ENCODE measurements at places on chromosomes 1 and 21.

- no peak for DNase-seq
These were observed 113.9 kb upstream of the USP24 start for GRCh38 chr1:55329091-55329490.

- no peak for DNase-seq
These were observed 57.5 kb downstream of the KIAA0319L start for GRCh38 chr1:35499652-35500176.

GRCh38 chr1:157132111-157132510 is 6.1 kb downstream of the ETV3 start:
- no peak for DNase-seq

GRCh38 chr21:18477043-18477442 is 73.5 kb upstream of the TMPRSS15 start:
- no peak for DNase-seq

- no peak for DNase-seq
These were observed 365.2 kb downstream of the DSCAM start for GRCh38 chr21:40481764-40482163.

- no peak for DNase-seq
These were observed 5.8 kb downstream of the ANXA9 start for GRCh38 chr1:150987924-150988323.

- DNase-seq = peak; percentile 91
These were observed 22.7 kb upstream of the IFNGR2 start for GRCh38 chr21:33380483-33380998.

DNA sequence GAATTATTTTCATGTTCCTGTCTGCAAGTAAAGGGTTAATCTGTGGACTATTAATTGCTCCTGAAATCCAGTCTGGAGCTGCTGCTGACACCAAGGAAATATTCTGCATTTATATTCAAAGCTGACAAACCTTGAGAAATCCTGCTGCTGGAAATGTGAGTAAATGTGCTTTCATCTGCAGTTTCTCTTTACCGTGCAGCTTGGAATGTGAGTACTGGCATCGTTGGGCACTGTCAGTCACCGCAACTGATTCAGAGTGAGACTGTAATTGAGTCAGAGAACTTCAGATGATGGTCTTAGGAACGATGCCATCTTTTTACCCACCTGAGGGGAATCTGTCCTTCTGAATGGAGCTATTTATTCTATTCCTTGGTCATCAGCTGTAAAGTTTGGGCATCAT is 420.6 kb downstream of the SIPA1L2 start:
- no peak for DNase-seq

- DNase-seq = peak; percentile 35
These were observed 441 bp downstream of the FUBP1 start for GRCh38 chr1:77978293-77978968.

GRCh38 chr1:163211667-163212066 is 9.0 kb upstream of the RGS5 start:
- DNase-seq = no peak

DNA sequence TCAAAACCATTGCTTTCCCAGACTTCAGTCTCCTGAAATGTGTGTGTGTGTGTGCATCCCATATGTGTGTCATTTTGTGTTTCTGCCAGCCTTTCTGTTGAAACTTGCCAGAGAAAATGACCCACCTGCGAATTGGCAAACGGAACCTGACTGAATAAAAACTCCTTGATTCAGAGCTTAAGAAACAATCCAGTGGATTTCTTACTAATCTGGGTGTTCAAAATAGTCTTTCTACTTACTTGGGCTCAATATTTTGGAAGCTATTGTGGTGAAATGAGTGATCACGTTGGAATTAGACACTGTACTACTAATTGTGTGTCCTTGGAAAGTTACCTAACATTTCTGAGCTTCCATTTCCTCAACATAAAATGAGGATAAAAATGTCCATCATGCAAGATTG is 138.9 kb upstream of the ERG start:
- no peak for DNase-seq

- DNase-seq = no peak
These were observed 1.2 kb downstream of the BCL9 start for GRCh38 chr1:147542569-147542897.

DNA sequence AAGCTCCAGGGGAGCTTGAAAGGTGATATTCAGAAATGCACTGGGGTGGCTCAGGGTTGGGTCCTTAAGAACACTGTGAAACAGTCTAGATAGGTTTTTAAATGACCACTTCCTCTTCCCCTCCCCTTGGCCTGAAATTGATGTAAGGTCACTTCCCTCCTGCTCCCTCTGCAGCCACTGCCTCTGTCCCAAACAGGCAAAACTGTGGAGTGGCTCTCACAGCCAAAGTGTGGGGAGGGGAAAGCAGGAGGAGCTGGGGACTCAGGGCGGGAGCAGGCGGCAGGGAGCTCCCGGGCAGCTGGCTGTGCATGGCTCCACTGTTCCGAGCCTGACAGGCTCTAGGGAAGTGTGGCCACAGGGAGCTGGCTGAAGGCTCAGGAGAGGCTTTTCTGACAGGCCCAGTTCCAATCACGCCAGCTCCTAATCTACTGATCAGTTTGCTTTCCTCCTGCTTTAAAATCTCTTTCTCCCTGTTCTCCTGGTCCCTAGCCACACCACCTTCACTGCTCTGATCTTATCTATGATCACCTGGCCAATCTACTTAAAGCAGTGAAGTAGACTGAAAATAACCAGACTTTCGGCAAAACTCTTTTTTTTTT is 5.1 kb upstream of the CSRP1 start:
- no peak for DNase-seq

DNA sequence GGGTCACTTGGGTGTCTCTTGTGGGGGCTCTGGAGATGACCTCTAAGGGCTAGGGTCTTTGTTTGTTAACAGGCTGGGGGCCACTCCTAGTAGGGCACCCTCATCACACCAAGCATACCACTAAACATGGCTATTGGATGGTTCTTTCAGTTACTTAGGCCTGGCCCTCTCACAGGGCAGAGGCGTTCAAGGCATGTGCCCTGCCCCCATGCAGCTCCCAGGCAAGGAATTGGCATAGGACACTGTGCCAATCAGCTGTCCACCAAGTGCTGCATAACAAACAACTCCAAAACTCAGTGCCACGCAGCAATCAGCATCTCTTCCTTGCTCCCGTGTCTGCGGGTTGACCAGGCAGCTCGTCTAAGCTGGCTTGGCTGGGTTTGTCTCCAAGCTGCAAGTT is 2.1 kb upstream of the KCNAB2 start:
- no peak for DNase-seq

- no peak for DNase-seq
These were observed 44.7 kb upstream of the TENT5B start for GRCh38 chr1:27057389-27057788.

- no peak for DNase-seq
These were observed 853.0 kb downstream of the NCAM2 start for GRCh38 chr21:21851205-21851604.

DNA sequence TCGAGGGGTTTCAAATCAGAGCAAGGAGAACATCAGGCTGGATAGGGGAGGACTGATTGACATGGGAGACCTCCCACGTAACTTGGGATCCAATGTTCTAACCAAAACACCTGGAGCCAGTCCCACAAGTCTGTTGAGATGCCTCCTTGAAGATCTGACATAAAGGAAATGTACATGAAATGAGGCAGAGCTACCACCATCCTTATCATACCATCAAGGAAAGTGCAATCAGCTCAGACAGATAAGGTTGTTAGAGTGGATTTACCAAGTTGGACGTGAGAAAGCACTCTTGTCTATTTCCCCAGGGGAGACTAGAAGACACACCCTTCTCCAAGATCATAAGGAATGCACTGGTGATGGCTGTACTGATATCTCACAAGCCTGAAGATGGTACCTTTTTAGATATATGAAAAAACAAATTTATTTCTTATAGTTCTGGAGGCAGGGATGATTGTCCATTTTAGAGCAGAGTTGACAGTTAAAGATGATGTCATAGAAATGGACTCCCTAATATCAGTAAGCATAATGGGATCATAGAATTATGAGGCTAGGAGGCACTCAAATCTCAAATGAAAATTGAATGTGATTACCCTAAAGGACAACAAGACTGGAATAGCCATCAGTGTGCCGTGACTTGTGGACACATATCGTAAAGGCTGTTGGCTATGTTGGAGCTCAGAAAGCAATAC is 129.1 kb upstream of the RAB4A start:
- DNase-seq = no peak

- DNase-seq = no peak
These were observed 2.8 kb downstream of the CD48 start for GRCh38 chr1:160708801-160709200.

DNA sequence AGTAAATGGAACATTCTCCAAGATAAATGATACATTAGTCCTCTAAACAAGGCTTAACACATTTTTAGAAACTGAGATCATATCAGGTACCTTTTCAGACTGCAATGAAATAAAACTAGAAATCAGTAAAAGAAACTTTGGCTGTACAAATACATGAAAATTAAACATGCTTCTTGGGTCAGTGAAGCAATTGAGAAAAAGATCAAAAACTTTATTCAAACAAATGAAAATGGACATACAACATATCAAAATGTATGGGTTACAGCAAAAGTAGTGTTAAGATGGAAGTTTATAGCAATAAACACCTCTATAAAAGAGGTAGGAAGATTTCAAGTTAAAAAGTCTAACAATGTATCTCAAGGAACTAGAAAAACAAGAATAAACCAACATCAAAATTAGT is 598.5 kb downstream of the SMYD3 start:
- no peak for DNase-seq

DNA sequence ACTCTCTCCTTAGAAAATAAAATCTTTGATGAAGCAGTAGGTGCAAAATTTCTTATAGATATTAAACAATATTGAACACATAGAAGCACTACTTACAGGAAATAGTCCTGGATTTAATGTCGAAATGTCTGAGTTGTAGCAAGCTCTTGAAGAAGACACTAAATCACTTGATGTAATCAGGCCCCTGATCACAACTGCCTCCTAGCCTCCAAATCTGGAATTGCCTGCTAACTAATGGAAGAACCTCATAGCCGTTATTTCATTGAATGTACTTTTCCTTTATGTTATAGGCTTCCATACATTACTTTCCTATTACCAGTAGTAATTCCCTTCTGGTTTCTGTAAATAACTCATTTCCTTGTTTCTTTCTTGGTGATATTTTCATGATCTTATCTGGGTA is 675.7 kb upstream of the CHRM3 start:
- no peak for DNase-seq

- no peak for DNase-seq
These were observed 141.7 kb upstream of the HOOK1 start for GRCh38 chr1:59672851-59673572.

DNA sequence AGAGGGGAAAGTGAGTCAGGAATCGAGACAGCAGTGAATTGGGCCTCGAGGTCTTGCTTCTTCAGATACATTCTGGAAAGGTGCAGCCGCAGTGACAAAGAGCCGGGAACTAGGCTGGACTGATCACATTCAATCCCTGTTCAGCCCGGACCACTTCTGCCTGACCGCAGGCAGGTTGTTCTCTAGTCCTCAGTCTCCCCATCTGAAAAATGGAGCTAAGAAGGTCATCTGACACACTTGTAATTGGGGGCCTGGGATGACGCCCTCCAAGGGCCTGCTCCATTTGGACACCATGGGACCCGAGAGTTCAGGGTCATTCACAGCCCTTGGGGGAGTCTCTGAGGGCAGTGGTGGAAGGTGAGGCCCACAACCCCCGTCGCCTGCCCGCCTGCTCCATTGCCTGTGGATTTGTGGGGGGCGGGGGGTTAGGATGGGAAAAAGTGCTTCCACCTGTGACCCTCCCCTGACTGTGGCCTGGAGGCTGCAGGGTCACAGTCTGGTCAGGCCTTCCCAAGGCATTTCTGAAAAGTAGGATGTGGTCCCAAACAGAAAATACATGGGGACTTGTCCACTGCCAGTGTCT is 87.9 kb upstream of the CSF3R start:
- DNase-seq = no peak

DNA sequence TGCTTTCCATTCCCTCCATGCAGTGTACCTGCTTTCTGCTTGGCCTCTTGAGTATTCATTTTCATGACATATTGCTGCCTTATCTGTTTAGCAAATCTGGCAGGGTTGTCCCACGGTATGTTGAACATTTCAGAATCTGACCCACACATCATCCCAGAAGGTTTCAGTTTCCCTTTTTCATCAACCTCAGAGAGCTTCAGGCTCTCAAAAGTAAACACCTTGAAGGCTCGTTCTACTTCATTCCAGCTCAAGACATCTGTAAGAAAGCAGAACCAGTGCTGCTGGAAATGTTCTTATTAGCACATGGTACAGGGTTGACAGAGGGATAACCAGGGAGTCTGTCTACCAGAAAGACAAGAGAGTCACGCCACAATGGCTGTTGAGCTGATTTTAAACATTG is 103.6 kb downstream of the SPAG17 start:
- DNase-seq = no peak

GRCh38 chr21:29335720-29336119 is 37.0 kb downstream of the BACH1 start:
- no peak for DNase-seq

- no peak for DNase-seq
These were observed 25.6 kb downstream of the ZBTB17 start for GRCh38 chr1:15950302-15950701.

DNA sequence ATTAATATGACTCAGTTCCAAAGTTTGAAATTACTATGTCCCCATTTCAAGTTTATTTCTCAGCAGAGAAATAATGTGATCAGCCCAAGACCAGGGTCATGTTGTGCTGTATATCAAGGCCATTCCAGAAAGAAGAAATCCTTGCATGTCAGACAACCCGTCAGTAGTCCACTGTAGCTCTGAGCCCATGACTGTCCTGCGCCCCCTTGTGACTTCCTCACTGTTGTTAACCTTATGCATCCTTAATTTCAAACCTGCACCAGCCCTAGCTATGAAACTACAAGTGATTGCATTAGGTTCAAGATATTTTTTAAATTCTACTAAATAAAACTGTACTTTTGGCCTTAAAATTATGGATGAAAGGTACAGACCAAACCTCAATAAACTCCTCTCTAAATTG is 133.0 kb downstream of the LRRC7 start:
- DNase-seq = no peak

- DNase-seq = no peak
These were observed 829.3 kb upstream of the BRINP3 start for GRCh38 chr1:191306916-191307315.

GRCh38 chr1:186976700-186977099 is 148.0 kb downstream of the PLA2G4A start:
- no peak for DNase-seq

- no peak for DNase-seq
These were observed 24.9 kb downstream of the SETD4 start for GRCh38 chr21:36035381-36035791.

Data from ascending aorta (tissue), 2 donors.